Neural crest cell (in vitro differentiated cells): ENCODE measurements at places on chromosomes 4 and X. TPM values are rescaled to one million over a fixed set of nuclear protein-coding genes. Genes with fewer than 3 reads are reported as not detected.

Gene REELD1
- total RNA-seq = not detected in 2 replicates

Gene CTSO
- 1.3 and 1.7 TPM in 2 replicates for total RNA-seq

Gene RNF4
- total RNA-seq = 74.2 and 76.4 TPM in 2 replicates

Gene MGARP
- total RNA-seq = 0.45 and 0.65 TPM in 2 replicates

Gene IBSP
- not detected in 2 replicates for total RNA-seq

Gene PDGFC
- 18.9 and 19.1 TPM in 2 replicates for total RNA-seq

Gene OTC
- total RNA-seq = 0.14 TPM in 1 of 2 replicates, not detected in the other

Gene PACRGL
- total RNA-seq = 26.9 and 31.2 TPM in 2 replicates

Gene TTC29
- not detected in 2 replicates for total RNA-seq

Gene EDNRA
- total RNA-seq = 5.8 and 6.9 TPM in 2 replicates

Gene CT45A1
- total RNA-seq = not detected in 2 replicates

Gene PAGE1
- total RNA-seq = not detected in 2 replicates

Gene MBNL3
- 21.0 and 21.8 TPM in 2 replicates for total RNA-seq

Gene ARHGAP6
- 2.3 and 2.7 TPM in 2 replicates for total RNA-seq

Gene VEGFD
- total RNA-seq = 0.43 and 1.2 TPM in 2 replicates

- DNase-seq = no peak
Observed at GRCh38 chr4:92100975-92101374, 202.8 kb upstream of the GRID2 start.

DNA sequence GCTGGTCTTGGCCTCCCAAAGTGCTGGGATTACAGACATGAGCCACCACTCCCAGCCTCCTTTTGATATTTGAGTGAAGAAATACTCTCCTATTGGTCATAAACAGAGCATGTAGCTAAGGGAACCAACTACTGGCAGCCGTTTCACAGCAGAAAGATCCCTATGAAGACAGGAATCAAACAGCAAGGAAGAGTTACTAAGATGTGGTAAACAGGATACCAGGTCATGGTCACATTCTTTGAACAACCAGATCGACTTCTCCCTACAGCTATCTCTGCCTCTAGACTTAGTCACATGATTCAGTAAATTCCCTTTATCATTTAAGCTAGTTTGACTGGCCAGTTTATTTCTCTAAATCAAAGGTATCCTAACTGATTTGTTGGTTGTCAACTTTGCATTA lies 9.0 kb upstream of the HNRNPD start:
- no peak for DNase-seq

GRCh38 chr4:134145369-134145768 lies 56.2 kb downstream of the PABPC4L start:
- no peak for DNase-seq

- DNase-seq = no peak
Observed at GRCh38 chr4:112521123-112522023, 5.4 kb upstream of the NEUROG2 start.

DNA sequence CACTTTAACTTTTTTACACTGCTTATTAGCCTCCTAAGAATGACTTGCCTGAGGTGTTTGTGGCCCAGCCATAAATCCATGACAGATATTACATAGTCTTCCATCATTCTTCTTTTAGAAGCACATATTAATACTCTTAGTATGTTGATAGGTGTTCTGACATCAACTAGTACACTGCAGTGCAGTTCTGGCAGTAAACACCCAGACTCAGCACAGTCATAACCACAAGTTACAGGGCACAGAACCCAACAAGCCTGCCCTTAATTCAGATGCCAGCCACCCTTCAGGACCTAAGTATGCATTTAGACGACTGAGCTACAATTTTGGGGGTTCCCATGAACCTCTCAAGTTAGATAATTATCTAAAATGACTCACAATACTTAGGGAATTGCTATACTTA lies 36.5 kb upstream of the GUCY1B1 start:
- no peak for DNase-seq

DNA sequence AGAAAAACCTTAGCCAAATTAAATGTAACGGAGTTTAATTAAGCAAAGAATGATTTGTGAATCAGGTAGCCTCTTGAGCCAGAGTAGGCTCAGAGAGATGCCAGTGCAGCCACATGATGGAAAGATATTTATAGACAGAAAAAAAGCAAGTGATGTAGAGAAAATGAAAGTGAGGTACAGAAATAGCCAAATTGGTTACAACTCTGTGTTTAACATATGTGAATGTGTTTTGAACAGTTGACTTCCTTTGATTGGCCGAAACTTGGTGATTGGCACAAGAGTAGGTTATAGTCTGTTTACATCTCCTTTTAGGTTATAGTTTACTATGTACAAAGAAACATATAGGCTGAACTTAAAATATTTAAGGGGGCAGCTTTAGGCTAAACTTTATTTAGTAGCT lies 459.9 kb upstream of the BOD1L1 start:
- DNase-seq = no peak

- DNase-seq = no peak
Observed at GRCh38 chr4:70113656-70114055, 40.4 kb upstream of the PRR27 start.

GRCh38 chr4:88780389-88780788 lies 82.8 kb upstream of the NAP1L5 start:
- DNase-seq = no peak

GRCh38 chr4:101921370-101921769 lies 130.8 kb downstream of the BANK1 start:
- no peak for DNase-seq

GRCh38 chr4:181376058-181376457 lies 867.1 kb upstream of the TENM3 start:
- no peak for DNase-seq

DNA sequence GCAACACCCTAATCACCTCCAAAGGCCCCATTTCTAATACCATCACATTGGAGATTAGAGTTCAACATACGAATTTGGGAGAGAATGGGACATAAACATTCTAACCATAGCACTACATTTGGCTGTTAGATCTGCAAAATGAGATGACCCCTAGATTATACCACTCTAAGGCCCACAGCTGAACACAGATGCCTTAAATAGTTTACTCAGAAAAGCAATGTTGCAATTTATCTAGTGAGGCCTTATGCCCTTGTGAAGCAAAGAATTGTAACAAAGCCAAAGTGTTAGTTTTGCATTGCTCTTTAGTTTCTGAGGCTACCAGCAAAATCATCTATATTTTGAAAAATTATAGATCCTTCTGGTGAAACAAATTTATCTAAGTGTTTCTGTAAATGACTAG lies 31.6 kb upstream of the ARHGEF6 start:
- DNase-seq = no peak

DNA sequence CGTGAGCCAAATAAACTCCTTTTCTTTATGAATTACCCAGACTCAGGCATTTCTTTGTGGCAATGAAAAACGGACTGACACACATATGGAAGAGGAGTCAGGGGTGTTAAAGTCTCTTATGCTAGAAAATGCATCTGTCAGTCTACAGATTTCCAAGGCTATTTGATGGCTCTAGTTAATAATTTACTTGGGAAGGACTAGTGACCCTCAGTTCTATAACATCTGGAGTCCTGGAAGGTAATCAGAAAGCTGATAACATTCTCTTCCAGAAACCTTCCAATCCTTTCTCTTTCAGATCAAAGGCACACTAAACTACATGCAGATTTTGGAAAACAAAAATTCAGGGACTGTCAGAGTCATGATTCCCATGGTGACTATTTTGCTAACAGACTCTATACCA lies 142.0 kb upstream of the TEX13D start:
- no peak for DNase-seq

DNA sequence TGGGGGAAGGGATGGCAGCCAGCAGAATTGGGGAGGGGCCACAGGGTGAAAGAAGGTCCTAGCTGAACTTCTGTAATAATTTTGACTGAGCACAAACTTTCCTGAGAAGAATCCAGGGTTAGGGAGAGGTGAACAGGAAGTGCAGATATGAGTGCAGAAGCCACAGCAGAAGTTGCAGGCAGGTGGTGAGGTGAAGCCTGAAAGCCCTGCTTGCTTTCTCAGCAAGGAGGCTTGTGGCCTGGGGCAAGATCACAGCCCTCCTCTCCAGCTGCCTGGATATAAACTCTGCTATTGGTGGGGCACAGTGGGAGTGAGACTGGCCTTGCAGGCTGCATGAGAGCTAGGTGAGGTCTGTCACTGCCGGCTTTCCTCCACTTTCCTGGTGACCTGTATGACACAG lies 44.1 kb upstream of the UPRT start:
- no peak for DNase-seq

- no peak for DNase-seq
Observed at GRCh38 chrX:134569306-134569705, 89.0 kb downstream of the PLAC1 start.

GRCh38 chr4:137774501-137774900 lies 242.2 kb upstream of the PCDH18 start:
- DNase-seq = no peak

DNA sequence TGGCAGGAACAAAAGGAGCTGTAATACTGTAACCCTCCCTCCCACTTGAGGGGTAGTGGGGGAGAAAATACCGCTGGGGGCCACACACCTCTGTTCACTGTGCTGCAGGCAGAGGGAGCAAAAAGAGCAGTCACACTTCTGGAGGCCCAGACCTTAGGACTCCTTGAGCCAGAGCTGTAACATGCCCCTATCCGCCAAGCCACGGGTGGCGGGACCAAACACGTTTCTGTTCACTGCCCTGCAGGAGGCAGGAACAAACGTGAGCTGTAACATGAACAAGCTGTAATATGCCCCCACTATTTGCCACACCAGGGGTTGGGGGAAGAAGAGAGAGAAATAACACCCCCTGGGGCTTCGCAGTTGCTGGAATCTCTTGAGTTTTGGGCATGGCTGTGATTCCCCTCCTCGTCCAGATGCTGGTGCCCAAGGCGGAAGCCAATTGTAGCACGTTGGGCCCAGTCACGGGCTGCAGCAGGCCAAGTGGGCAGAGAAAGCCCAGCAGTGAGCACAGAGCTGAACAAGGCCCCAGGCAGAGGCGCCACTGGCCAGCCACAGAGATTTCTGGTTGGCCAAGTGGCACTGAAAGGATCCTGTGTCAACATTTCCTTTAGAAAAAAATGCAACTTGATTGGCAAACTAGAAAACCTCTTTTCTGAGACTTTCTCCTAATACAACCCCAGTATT lies 509.7 kb downstream of the INPP4B start:
- no peak for DNase-seq

DNA sequence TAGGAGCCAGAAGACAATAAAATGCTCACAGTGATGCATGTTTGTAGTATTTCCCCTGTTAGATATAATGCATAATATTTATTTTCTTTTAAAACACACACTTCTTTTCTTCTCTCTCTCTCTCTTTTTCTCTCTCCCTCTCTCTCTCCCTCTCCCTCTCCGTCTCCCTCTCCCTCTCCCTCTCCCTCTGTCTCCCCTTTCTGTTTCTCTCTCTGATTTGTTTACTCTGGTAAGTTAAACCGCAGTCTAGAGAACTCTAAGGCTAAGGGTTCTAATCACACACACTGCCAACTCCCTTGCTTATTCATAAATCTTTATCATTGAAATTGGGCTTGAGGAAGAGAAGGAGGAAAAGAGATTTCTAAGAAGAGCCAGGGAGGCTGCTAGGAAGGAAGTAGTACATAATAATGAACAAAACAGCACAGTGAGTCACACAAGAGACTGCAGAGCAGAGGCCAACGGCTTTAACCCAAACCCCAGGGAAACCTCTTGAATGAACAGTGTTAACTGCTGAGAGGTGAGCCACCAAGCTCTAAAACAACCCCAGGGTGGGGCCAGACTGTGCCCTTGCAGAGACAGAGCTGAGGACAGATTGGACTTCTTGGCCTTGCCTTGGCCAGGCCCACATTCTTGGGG lies 9.1 kb upstream of the PHOX2B start:
- DNase-seq = no peak

DNA sequence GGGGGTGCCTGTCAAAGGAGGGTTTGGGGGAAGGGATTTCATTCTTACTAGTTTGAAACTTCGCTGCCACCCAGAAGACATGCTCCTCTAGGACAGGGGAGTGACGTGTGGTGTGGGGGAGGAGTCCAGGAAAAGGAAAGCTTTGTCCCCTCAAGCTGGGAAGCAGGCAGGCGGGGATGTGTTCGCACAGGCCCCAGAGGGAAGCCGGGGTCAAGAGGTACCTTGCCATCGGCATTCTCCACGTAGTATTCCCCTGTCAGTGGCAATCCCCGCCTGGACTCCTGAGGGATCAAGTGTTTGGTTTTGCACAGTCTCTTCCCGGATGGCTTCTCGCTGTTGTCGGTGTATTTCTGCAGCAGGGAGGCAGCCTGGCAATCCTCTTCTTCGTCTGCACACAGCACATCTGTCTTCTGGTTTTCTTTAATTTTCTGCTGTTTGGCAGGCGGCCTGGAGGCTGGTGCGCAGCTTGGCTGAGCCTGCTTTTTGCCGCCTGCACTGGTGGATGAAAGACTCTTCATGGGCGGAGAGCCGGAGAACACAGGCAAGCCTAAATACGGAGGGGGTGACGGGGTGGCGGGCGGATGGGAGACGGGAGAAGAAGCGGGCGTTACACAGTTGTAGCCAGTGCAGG lies 35.1 kb downstream of the BCOR start:
- DNase-seq = no peak

- DNase-seq = no peak
Observed at GRCh38 chr4:84826681-84827080, 139.8 kb downstream of the WDFY3 start.

GRCh38 chr4:173448608-173449379 lies 49.9 kb upstream of the SCRG1 start:
- no peak for DNase-seq

DNA sequence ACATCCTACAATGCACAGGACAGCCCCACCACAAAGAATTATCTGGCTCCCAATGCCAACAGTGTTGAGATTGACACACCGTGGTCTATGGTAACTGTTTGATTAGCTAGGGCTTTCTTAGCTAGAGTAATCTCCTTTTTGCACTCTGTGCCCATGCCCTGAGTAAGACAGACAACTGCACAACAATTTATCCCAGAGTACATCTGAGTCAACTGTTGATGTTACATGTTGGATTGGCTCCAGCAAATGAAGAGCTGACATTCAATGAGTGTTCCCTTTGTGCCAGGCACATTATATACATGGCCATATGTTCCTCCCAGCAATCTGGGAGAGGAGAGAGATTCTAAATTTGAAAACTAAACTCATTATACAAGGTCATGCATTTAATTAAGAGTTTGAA lies 3.9 kb upstream of the FAM9C start:
- DNase-seq = no peak

DNA sequence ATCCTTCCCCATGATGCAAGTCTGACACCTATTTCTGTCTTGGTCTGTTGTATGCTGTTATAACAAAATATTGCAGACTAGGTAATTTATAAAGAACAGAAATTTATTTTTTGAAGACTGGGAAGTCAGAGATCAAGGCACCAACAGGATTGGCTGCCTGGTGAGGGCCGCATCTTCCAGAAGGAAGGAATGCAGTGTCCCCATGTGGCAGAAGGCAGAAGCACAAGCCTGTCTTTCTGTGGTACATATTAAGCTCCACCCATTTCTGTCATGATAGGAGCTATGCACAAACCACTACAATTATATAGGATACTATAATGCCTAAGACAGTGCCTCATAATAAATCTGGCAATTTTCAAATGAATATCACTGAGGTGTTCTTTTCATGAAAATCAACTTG lies 502.3 kb upstream of the DIAPH2 start:
- peak; percentile 9 for DNase-seq

GRCh38 chrX:31931225-31931624 lies 859.4 kb upstream of the FTHL17 start:
- no peak for DNase-seq

- DNase-seq = no peak
Observed at GRCh38 chr4:174996079-174996478, 77.9 kb downstream of the ADAM29 start.
